ENCODE measurements at places on chromosomes 13 and 19.

DNA sequence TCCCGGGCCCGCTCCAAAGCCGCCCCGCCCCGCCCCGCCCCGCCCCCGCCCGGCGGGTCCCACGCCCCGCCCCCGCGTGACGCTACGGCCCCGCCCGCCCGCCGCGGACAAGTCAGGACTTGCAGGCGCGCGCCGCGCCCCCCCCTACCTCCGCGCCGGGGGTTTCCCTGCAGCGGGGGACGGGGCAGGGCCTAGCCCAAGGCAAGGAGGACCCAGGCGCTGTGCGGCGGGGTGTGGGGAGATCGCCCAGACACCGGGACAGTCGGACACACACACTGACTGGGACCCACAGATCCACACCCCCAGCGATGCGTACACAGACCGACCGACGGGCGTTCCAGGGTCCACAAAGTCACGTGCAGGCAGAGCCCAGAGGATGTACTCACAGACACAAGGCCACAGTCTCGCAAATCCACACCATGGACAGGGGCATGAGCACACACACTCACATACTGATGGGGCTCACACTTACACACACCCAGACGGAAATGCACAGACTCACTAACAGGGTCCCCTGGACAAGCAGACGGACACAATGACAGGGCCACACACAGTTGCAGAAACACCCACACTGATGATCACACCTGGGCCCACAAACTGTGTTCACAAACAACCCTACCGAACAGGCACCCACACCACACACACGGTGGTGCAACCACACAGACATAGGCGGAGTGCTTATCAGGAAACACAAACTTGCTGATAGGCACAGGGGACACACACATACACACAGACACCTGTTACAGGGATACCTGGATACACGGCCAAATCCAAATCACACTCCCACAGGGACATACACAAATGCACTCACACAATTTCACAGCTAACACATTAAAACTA lies 436 bp upstream of the BBC3 start:
- DNase-seq = peak; percentile 94

DNA sequence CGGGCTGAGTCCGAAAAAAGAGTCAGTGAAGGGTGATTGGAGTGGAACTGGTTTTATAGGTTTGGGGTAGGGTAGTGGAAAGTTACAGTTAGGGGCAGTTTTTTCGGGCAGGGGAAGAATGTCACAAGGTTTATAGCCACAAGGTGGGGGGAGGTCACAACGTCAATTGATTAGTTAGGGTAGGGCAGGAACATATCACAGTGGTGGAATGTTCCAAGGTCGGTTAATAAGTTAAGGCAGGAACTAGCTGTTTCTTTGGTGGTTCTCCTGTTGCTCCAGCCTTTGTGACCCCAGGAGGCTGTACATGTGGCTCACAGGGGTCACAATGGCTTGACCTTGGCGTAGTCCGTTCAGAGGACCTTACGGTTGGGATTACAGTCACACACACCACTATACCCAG lies 20.3 kb downstream of the RDH8 start:
- no peak for DNase-seq

GRCh38 chr19:6228551-6229215 lies 51.1 kb downstream of the MLLT1 start:
- no peak for DNase-seq

DNA sequence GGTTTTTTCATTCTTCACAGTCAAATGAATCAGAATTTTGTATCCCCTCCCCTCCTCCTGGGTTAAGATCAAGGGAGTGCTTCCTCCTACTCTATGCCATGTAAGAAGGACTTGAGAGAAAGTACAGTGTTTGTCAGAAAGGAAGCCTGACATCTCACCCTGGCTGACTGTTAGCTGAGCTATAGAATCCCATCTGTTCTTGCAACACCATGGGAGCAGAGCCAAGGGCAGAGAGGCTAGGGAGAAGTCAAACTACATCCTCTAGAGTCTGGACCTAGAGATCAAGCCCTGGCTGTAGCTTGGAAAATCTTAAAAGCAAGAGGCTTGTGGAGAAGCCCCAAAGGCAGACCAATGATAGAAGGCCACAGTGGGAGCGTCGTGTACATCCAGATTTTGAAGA lies 145.9 kb downstream of the OLFM4 start:
- DNase-seq = no peak

DNA sequence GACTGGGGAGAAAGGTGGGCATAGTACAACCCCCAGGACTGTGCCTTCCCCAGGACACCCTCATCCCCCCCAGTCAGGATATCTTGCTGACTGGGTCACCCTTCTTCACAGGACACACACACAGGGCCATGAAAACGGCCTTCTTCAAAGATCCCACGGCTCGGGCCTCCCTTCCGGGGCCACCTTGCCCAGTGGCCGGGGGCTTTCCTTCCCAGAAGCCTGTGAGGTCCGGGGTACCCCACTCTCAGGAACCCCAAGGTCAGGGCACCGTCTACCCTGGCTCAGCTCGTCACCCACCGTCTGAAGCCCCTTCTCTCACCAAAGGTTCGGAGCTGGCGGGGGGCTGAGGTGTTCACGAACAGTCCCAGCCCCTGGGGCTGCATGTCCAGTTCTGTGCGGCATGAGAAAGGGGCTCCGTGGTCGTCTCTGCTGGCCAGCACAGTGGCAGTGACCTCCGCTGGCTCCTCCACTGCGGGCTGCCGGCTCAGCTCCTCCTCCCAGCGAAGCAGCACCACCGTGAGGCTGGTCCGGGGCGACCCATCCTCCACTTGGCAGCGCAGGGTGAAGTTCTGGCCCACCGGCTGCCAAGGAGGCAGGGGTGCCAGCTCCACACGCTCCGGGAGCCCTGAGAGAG lies 2.1 kb upstream of the RAVER1 start:
- no peak for DNase-seq

GRCh38 chr19:19656451-19657396 lies 6.8 kb downstream of the ATP13A1 start:
- DNase-seq = no peak

DNA sequence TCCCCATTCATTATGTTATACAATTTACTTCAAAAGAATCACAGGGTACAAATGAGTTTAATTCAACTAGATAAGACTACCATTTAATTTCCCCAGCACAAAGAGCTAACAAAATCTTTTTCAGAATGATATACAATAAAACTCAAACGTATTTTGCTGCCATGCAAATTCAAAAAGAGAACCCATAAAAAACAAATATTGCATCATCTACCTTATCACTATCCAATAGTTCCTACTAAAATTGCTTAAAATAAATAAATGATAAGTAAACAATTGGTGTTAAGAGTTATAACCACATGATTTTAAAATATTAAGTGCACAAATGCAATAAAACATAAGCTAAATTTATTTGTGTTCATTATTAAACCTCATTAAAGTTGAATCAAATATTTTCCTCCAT lies 919.4 kb downstream of the SLITRK5 start:
- no peak for DNase-seq

DNA sequence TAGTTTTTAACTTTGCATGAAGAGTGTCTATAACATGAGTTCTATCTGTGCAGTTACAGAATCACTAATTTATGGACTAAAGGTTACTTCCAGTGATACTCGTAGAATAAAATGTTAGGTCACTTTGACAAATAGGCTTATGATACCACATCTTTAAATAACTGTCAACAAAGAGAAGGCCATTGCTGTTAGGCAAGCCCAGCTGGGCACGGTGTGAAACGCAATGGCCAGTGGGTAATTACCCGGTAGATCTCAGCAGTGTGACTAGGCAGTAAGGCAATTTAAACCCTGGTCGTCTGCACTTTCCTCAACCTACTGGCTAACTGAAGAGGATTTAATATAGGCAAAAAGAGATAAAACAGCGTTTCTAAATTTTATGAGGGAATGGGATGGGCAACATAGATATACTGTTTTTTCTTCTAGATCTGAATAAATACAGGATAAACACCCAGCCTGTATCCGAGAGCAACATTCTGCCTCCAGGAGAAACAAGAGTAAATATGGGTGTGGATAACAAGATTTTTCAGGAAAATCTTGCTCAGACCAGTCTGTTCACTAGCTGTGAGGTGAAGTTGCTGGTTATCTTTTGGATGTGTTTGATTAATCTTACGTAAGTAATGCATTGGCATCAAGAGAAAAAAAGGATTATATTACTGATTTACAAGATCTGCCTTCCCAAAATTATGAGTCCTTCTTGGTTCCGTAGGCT lies 631.3 kb downstream of the EFNB2 start:
- no peak for DNase-seq

- no peak for DNase-seq
These were observed 15.0 kb downstream of the MBD3L2B start for GRCh38 chr19:7006135-7006704.
